ENCODE measurements at places on chromosomes 3 and 15.

DNA sequence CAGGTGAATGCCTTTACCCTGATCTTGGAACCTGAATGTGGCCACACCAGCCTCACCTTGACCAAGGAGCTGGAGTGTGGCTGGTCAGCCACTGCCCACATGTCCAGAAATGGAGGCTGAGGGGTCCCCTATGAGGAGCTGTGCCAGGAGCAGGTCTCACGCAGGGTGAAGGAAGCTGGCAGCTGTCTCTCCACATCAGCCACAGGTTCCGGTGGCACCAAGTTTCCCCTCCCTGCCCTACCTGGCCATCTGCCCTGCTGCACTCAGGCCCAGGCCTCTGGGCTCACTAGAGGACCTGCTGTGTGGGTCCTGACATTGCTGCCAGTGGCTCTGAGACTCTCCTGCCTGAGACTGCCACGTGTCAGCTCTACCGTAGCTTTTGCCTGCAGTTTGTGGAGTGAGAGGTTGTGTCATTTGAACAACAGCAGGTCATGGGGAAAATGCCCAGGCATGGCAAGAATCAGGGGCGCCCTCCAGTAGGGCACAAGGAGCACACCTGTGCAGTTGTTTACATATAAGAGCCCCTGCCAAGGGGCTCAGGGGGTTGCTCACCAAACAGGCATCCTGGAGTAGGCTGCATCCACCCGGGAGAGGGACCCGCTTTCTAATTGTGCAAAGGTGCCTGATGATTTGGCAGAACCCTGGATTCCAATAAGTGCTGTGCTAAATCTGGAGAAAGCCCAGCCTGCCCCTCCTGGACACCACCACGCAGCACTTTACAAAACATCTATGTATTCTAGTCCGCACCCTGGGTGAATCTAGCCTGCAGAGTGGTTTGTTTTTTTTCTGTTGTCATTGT lies 258.5 kb upstream of the TLE3 start:
- no peak for DNase-seq

- DNase-seq, result no peak
Measured at GRCh38 chr3:194093842-194094241, 42.1 kb upstream of the HES1 start.

DNA sequence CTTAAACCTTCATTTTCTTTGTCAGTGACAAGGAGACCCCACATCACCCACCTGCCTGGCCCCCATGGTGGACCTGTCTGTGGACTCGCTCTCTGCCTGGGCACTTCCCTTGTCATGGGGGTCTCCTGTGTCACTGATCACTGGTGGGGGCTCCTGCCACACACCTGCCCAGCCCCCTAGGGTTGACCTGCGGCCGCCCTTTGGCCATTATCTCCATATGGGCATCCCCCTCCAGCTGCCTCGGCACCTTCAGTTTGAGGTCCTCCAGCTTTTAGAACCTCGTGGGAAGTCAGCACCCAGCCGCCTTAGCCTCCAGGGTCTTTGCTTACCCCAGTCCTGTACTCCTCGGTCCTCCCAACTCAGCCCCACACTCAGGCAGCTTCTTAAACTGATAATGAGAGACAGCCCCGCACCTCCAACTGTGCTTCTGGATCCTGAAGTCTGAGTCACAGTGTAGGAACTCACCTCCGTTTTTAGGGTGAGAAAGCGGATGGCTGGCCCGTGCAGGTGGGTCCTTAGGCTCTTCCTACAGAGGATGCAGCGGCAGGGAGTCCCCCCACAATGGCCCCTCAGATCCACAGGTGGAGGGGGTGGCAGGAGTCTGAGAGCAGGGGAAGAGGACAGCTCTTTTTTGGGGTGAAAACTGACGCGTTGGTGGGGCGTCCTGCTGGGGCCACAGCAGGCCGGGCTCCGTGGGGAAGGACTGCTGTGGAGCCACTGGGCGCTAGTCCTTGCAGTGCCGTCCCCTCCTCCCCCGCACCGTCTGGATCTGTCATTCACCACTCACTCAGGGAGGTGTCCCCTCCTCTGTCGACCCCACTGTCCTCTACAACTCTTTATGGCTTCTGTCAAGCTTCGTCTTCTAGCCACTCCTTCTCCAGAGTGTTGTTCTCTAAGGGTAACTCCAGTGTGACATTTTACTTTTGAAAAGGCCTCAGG lies 8.7 kb upstream of the PRR23E start:
- DNase-seq, result no peak

DNA sequence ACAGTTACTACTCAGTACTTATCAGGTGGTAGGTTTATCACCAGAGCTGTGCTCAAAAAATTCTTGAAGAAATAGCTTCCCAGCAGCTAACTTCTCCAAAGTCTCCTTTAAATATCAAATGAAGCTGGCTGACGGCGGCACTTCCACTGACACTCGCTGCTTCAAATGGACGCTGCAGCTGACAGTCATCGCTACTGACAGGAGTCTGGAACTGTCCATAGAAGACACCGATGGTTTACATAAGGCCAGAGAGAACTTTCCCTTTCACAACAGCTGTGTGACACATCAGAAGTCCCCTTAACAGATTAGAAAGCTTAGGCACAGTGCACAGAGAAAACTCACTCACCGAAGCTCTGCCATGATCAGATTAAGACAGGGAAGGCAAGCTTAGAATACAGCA lies 270.2 kb downstream of the SHOX2 start:
- peak; percentile 26 for DNase-seq

DNA sequence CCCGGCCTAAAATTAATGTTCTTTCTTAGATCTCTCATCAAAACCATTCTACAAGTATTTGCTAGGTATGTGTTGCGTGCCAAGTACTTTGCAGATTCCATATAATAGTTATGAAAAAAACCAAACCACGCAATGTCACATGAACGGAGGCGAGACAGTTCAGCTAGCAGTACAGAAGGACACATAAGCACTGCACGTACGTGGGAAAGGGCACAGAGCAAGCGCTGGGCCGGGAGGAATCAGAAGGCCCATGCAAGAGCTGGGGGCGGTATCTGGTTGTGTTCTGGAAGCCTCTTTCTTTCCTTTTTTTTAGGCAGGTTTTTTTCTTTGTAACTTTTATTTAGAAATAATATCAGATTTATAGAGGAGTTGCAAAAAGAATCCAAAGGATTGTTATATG lies 11.3 kb downstream of the PDIA5 start:
- DNase-seq, result no peak

DNA sequence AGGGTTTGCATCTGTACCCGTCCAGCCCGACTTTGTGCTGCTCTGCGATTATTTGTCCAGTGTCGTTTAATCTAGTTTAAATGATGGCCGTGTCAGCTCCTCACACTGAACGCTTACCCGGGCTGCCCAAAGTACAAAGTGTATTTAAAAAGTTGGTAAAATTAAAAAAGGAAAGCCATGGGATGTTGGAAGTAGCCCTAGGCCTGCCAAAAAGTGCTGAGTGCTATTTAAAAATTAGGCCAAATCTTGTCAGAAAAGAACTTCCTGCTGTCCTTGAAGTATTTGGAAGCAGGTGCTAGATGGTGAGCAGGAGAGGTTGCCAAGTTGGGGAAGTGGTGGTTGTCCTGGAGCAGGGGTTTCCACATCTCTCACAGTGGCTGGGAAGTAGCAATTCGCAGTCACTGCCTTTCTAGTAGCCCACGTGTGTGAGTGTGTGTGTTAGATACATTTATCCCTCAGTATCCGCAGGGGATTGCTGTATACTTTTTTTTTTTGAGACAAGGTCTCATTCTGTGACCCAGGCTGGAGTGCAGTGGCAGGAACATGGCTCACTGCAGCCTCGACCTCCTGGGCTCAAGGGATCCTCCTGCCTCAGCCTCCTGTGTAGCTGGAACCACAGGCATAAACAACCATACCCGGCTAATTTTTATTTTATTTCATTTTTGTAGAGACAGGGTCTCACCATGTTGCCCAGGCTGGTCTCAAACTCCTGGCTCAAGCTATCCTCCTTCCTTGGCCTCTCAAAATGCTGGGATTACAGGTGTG lies 664 bp downstream of the PPCDC start:
- no peak for DNase-seq

GRCh38 chr3:186669378-186670084 lies 3.7 kb downstream of the HRG start:
- no peak for DNase-seq

DNA sequence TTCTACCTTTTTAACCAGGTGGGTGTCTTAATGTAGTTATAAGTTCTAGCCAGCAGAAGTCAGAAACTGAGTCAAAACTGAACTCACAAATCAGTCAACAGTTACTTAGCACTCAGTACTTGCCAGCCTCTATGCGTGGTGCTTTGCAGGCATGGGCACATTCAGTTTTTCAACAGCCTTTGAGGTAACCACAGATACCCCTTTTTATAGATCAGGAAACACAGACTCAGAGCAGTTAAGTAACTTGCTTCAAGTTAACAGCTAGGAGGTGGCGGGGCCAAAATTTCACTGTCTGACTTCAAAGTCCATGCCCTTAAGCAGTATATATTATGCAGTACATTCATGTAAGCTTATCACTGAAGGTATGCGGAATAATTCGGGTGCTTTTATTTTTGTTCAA lies 139.4 kb downstream of the FHIT start:
- DNase-seq, result no peak

DNA sequence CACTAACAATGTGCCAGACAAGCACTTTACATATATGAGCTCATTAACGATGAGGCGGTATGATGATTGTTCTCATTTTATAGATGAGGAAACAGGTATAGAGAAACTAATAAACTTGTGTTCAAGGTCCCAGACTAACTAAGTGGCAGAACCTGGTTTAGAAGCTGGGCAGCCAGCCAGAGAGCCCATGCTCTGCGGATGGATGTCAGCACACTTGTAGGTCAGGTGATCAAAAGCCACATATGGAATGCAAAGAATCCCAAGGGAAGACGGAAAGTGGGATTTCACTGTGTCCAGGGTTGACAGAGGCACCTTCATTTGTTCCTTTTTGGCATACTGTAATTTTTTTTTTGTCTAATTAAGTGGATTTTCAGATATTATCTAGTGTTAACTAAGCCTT lies 103.7 kb downstream of the EFL1 start:
- DNase-seq, result no peak

DNA sequence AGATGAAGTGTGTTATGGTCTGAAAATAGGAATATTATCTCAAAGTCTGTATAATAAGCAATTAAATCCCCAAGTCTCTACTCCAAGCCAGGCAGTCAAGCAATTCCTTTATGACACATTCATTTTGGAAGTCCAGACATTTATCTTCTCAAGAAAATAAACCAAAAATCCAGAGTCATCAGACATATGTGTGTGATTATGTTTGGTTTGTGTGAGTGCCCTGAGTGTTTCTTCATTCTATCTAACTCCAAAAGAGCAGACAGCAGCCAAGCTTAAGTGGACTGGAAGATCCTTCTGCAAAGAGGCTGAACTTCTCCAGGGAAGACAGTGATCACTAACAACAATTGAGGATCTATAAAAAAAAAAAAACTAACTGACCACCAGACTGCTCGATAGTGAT lies 239.8 kb downstream of the STAG1 start:
- no peak for DNase-seq

- DNase-seq, result no peak
Measured at GRCh38 chr3:151467069-151467468, 6.2 kb upstream of the IGSF10 start.

DNA sequence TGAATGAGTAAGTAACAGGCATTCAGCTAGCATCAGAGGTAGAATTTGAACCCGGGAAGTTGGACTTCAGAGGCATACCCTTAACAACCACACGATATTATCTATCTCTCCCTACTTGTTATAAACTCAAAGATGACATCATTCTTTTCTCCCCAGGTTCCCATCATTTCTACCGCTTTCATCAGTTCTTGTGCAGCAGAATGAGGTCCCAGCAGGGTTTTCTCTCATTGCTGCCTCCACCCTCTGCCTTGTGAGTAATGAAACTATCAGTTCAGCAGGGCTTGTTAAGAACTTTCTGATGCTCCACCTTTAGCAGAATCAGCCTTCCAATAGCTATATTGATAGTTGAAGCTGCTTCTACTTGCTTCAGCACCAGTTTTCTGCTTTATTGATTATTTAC lies 487.5 kb upstream of the KCNMB2 start:
- no peak for DNase-seq

GRCh38 chr3:31053299-31053698 lies 158.8 kb upstream of the GADL1 start:
- DNase-seq, result no peak

DNA sequence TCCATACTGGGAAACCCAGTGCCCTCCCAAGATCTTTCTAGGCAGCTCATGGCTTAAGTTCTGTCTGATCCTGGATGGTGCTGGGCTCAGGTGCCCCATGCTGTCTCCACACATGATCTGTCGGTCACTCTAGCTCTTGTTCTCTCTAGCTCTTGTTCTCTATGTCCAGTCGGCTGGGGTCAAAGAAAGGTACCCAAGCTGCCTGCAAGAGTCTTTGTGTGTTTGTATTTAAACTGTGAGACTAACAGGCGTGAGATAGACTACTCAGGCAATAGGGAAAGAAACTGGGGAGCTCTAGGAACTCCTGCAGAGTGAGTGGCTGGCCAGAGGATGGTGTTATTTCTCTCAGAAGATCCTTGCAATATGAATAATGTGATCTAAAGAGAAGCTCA lies 40.2 kb downstream of the GPR156 start:
- DNase-seq, result no peak

DNA sequence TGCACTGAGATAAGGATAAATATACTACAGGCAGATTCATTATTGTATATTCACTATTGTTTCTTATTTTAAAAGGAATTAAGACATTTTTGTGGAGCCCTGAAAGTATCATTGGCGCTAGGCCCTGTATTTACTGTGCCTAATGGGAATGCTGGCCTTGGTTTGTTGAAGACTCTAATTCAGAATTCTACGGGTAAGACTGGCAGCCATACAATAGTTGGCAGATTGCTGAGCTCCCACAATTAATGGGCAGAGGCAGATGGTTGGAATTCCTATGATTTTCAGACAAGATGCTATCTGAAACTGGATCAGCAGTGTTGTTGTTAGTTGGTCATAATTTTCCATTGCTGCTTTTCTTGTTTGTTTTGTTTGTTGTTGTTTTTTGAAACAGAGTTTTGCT lies 14.7 kb downstream of the PGBD4 start:
- no peak for DNase-seq

GRCh38 chr15:32824777-32825176 lies 107.0 kb downstream of the GREM1 start:
- no peak for DNase-seq

DNA sequence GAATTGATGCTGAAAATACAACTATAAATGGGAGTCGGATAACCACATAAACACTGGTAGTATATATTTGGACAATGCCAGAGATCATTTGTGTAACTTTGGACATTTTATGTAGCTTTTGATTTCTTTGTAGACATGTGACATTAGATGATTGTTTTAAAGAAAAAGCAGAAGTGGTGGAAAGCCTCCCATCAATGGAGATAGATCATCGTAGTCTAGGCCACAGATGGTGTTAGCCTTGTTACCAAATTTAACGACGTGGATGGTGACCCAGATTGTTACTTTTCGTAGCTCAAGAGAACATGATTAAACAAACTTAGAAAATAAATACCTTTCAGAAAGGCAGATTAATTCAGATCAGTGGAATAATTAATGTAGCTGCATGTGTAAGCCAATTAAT lies 8.8 kb downstream of the CACNA1D start:
- DNase-seq, result no peak

DNA sequence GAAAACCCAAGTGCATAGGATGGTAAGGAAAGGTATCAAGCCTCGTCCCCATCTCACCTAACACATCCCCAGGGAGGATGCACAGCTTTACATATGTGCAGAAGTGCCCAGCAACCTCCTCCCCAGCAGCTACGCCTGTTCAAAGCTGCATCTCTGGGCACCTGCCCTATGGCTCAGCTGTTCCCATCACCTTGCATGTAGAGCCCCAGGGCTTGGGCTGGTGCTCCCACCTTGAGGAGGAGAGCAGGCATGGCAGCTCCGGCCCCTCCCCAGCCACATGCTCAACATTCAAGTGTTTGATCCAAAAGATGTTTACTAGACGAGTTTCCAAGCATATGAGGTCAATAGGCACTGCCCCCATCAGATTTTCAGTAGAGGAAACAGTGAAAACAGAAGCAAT lies 173.5 kb downstream of the ATP10A start:
- DNase-seq, result no peak

GRCh38 chr3:28699283-28699682 lies 350.7 kb upstream of the AZI2 start:
- no peak for DNase-seq
